ENCODE measurements at places on chromosomes 6 and 20.

- no peak for DNase-seq
These were observed 442.2 kb upstream of the MAN1A1 start for GRCh38 chr6:119791736-119792135.

DNA sequence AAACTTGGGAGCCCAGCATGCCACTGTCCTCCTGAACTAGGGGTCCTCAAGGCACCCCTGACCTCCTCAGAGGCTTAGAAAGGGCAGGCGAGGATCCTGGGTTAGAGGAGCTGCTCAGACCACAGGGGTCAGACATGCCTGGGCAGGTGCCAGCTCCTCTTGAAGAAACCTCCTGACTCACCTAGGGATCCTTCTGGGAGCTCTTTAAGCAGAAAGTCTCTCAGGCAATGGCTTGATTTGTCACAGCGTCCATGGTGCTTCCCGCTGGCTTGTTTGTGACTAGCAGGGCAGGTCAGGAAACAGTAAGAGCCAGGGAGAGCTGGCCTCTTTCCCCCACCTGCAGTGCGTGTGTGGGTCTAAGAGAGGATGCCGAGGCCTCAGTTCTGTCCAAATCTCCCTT lies 174.5 kb upstream of the SNX9 start:
- DNase-seq: no peak

- DNase-seq: no peak
These were observed 50.8 kb upstream of the SPTLC3 start for GRCh38 chr20:12957968-12958367.

DNA sequence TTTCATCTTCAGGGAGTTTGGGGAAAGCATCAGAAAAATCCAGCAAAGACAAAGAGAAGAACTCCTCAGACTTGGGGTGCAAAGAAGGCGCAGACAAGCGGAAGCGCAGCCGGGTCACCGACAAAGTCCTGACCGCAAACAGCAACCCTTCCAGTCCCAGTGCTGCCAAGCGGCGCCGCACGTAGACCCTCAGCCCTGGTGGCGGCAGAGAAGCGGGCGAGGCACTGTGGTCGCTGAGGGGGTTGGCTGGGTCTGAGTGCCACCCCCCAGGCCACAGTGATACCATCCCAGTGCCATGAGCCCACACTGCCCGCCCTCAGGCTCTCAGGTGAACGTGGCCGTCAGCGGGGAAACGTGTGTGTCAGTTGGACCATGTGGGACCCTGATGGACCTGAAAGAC lies 3.2 kb downstream of the MRGBP start:
- no peak for DNase-seq

GRCh38 chr20:43383026-43383795 lies 74.5 kb upstream of the SRSF6 start:
- no peak for DNase-seq

All from stimulated activated CD4-positive, alpha-beta T cell treated with anti-CD3 and anti-CD28 coated beads, Interleukin-1b, Interleukin-23, amount 100 ng/mL, for 1 hour (primary cell).